ENCODE measurements at places on chromosomes 12 and 14. TPM values are rescaled to one million over a fixed set of nuclear protein-coding genes. Genes with fewer than 3 reads are reported as not detected.

- H3K36me3 ChIP-seq = no peaks in the 10 kb centered on the region
- no peak overlapping the region for H3K4me3 ChIP-seq
- no peaks in the 10 kb centered on the region for H3K4me1 ChIP-seq
- DNase-seq = peak; percentile 51
- no peaks in the 10 kb centered on the region for H3K27me3 ChIP-seq
These were observed 16.6 kb downstream of the XRCC3 start for GRCh38 chr14:103698380-103699260.

DNA sequence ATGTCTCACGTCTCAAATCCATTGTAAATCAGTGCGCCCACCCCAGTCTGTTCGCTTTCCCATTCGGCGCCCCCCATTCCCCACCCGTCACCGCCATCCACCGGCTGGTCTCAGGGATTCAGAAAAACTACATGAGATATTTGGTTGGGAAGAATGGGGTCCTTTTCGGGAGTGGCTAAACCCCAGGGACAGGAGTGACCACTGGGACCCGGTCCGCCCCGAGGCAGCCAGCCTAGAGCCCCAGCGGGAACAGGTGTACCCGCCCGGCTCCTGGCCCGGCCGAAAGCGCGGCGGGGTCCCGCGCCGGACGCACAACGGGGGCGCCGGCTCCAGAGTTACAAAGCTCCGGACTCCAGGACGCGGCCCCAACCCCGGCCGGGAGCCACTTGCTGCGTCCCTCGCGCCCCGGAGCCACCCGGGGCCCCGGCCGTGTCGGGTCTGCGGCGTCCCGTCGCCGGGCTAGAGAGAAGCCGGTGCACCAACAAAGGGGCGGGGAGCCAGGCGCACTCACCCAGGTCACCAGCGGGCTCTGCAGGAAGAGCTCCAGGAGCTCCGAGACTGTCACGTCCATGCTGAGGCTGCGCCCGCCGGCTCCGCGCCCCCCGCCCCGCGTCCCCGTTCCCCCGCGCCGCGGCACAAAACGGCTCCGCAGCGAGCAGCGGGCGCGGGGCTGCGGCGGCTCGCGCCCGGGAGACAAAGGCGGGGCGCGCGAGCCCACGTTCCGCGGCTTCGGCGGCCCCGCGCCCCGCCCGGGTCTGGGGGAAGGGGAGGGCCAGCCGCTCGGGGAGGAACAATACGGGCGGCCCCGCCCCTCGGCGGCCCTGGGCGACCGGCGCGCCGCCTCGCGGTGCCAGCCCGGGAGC, at the start of gene CCDC88C:
CCDC88C (minus strand) TSS at position 701 of the 863 bp plus-strand sequence; CDS start at position 571, 130 bp downstream.
- H3K27ac ChIP-seq = no peak within 1 kb of the TSS
- peak; percentile 63 for DNase-seq
- peak within 1 kb of the TSS; percentile 39 for H3K4me3 ChIP-seq
- no peaks in the 10 kb centered on the region for H3K4me1 ChIP-seq

- H3K36me3 ChIP-seq = no peaks in the 10 kb centered on the region
- H3K27ac ChIP-seq = no peak overlapping the region
- H3K27me3 ChIP-seq = no peaks in the 10 kb centered on the region
- no peak overlapping the region for H3K4me3 ChIP-seq
- H3K4me1 ChIP-seq = no peaks in the 10 kb centered on the region
These were observed 44.2 kb upstream of the PRMT8 start for GRCh38 chr12:3446653-3447270.

DNA sequence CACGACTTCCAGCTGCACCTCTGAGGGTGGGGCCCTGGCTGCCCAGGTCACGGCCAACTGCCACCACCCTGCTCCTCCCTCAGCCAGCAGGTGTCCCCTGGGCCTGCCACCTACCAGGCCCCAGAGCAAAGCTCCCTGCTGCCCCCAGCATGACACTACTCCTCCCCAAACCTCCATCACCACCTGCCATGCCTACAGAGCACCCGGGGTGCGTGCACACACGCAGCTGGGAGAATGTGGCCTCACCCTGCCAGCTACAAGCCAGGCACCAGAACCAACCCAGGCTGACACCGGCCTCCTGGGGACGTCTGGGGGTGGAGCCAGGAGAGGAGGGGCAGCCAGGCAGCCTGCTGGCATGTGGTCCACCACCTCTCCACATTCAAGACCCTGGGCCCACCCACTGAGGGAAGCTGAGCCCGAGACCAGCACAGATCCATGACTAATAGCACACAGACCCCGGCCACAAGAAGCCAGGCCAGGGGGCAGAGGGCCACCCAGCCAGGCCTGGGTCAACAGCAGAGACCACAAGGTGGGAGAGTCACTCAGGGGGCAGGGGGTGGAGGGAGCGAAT, 3.4 kb downstream of the JAG2 start:
- H3K4me1 ChIP-seq = no peaks in the 10 kb centered on the region
- H3K27ac ChIP-seq = no peak overlapping the region
- no peak overlapping the region for H3K4me3 ChIP-seq
- H3K36me3 ChIP-seq = no peaks in the 10 kb centered on the region
- DNase-seq = no peak

RHEBL1 gene
- 0.55 TPM for total RNA-seq

CNIH1 gene
- total RNA-seq = 91.4 TPM

TAS2R20 gene
- 4.3 TPM for total RNA-seq

Data from aorta (tissue), 5 donors.